HCT116 (cell line): ENCODE measurements at places on chromosomes 7 and 10.

- DNase-seq = peak; percentile 64
Measured at GRCh38 chr7:149284850-149285585, 23.0 kb downstream of the ZNF783 start.

- DNase-seq = no peak
Measured at GRCh38 chr7:142865766-142866165, 10.9 kb downstream of the EPHB6 start.

GRCh38 chr7:69800495-69800894, 202.2 kb downstream of the AUTS2 start:
- no peak for DNase-seq

GRCh38 chr7:121876656-121877500, 3.9 kb downstream of the PTPRZ1 start:
- DNase-seq = no peak

DNA sequence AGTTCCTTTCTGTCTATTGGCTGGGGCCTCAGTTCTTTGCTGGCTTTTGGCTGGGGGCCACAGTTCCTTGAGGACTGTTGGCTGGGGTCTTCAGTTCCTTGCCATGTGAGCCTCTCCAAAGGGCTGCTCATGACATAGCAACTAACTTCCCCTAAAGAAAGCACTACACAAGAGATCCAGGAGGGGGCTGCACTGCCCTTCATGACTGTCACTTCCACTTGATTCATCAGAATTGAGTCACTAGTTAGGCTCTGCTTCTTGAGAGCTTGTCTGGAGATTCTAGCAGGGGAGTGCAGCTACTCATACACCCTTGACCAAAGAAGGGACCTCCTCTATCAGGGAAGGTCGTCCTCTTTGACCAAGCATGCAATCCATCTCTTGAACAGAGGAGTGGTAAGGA, 38.0 kb upstream of the MKX start:
- DNase-seq = peak; percentile 81
